ENCODE measurements at places on chromosomes 6 and 20.

DNA sequence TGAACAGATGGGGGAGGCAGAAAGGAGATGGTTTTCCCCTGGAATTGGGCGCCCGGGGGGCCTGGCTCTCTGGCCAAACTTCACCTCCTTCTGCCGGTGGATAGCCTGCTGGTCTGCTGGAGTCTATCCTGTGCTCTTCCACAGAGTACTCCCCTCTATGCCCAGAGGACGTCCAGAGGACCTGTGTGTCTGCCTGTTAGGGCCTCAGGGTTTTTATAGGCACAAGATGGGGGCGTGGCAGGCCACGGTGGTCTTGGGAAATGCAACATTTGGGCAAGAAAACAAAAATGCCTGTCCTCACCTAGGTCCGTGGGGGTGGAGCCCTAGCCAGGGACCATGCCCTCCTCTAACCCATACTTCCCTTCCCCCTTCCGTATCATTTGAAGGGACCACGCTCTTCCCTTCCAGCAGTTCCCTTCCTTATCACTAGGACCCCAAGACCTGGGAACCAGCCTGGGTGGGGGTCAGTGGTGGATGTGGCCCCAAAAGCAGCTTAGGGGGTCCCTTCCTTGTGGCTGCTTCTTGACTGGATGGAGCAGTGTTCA is 53.6 kb upstream of the ZNF337 start:
- no peak for DNase-seq

DNA sequence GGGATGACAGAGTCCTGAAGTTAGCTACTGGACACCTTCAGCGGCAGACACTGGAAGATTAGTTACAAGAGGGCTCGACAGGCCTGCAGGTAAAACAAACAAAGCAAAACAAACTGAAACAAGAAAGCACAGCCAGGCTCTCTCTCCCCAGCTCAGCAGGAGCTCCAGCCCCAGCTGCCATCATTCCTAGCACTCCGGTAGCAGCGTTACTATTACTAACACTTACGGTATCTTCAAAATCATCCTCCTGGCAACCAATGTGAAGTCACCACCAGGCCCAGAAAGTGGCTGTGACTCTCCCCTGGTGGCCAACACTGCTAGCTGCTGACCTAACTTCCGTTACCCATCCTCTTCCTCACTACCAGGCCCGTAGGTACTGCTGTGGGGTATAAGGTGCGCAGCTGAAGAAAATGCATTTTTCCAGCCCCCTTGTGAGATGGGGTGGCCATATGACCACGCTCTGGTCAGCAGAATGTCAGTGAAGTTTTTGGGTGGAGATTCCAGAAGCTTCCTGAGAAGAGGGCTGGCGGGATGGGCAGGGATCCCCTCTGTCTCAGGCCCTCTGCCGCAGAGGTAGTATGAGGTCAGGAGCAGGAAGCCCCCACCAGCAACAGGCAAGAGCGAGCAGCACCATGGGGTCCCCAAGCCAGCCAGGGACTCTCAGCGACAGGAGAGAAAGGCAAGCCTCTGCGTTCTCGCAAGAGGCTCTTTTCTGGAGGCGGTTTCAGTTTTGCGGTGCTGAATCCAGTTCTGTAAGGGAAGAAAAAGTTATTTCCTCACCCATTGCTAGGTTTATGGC is 37.4 kb upstream of the TBXT start:
- DNase-seq, result no peak

GRCh38 chr6:89269252-89269651 is 45.8 kb downstream of the GABRR2 start:
- no peak for DNase-seq

- DNase-seq, result peak; percentile 88
These were observed at the start of gene FOXC1 for GRCh38 chr6:1609648-1610496. FOXC1 (plus strand) TSS chr6:1609915; CDS start chr6:1610446, 531 bp downstream.

- DNase-seq, result no peak
These were observed 14.8 kb upstream of the VAPB start for GRCh38 chr20:58374027-58374850.

DNA sequence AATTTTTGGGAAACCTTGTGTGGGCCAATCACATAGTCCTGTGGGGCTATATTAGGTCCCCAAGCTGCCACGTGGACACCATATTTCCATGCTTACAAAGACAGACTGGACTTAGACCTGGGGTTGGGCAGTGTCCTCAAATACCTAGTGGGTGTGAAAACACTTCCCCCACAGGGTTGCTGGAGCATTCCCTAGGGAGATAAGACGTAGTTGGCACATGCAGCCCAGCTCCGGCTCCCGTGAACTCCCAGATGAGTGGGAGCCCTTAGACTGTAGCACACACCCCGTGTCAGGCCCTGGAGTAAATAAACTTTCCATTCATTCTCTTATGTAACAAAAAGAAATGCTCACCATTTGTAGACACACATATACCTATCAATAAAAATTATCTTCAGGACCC is 14.2 kb downstream of the KCNG1 start:
- no peak for DNase-seq

- peak; percentile 2 for DNase-seq
These were observed 13.8 kb upstream of the GJE1 start for GRCh38 chr6:142118925-142119324.

DNA sequence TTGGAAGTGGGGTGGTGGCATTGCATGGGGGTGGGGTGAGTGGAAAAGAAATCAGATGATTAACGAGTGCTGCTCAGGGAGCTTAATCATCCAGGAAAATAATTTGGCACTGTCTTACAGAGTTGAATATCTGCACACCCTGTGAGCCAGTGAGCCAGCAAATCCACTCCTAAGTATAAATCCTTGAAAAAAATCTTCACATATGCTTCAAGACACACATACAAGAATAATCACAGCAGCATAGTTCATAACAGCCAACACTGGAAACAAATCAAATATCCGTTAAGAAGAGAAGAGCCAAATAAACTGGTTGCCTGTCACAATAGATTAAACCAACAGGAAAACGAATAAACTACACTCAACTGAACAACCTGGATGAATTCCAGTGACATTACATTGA is 62.8 kb downstream of the SAMD3 start:
- DNase-seq, result no peak

GRCh38 chr20:34449674-34450592 is 66.3 kb upstream of the DYNLRB1 start:
- DNase-seq, result no peak

DNA sequence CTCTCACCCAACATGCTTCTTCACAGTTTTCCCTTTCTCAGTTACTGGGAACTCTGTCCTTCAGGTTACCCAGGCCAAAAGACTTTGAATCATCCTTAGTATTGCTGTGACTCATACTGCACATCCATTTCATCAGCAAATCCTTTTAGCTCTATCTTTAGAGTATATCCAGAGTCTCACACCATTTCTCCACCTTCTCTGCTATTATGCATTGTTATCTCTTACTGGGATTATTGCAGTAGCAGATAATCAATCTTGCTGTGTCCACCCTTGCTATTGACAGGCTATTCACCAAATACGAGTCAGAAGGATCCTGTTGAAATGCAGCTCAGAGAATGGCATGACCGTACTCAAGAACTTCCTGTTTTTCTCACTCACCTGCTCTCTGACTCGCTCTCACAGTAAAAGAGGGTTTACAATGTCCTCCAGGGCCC is 57.3 kb downstream of the BCKDHB start:
- DNase-seq, result peak; percentile 87

GRCh38 chr20:2578475-2579192 is 42.3 kb downstream of the TMC2 start:
- DNase-seq, result no peak

DNA sequence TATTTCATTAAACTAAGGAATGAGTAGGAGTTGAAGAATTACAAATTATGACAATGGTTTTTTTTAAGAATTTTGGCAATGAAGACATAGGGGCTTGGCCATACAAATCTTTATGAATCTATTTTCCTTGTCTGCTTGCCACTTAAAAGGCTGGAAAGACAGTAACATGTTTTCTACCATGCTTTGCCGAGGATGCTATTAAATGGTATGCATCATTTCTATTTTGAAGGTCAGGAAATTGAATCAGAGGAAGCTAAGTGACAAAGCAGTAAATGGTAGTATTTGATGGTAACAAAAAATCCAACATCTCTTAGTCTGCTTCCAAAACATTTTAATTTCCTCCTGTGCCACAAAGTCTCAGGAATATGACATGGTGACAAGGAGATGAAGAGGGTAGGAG is 287.2 kb downstream of the RFPL4B start:
- DNase-seq, result no peak

GRCh38 chr6:12952318-12952717 is 235.8 kb downstream of the PHACTR1 start:
- DNase-seq, result no peak

- DNase-seq, result peak; percentile 73
These were observed 37.2 kb downstream of the SYNJ2 start for GRCh38 chr6:158018851-158019361.

DNA sequence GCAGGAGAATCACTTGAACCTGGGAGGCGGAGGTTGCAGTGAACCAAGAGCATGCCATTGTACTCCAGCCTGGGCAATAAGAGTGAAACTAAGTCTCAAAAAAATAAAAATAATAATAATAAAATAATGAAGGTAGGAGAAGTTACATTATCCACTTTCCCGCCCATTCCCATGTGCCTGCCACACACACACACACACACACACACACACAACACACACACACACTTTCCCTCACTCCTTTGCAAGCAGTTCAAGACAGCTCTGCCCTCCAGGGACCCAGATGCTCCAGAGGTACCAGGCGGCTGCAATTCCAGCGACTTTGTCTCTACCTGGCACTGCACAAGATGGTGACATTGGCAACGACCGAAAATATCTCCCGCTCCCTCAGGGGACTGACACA is 224.8 kb upstream of the JARID2 start:
- DNase-seq, result no peak

GRCh38 chr6:122861594-122861993 is 72.5 kb downstream of the SMPDL3A start:
- no peak for DNase-seq

DNA sequence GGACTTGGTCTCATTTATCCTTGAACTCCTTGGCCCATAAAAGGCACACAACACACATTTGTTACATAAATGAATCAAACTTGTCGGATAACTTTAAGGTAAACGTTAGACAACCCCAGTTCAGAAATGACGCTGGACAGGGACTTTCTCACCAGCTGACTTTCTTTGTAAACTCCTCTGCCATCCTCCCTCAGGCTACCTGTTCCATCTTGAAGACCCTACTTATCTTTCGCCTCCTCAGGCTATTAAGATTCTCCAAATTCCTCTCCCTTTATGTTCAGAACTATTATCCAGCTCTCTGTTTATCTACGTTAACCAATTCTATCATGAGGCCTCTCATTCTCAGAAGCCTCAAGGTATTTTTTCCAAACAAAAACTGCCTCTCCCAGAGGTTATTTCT is 47.7 kb upstream of the KIF16B start:
- DNase-seq, result no peak

DNA sequence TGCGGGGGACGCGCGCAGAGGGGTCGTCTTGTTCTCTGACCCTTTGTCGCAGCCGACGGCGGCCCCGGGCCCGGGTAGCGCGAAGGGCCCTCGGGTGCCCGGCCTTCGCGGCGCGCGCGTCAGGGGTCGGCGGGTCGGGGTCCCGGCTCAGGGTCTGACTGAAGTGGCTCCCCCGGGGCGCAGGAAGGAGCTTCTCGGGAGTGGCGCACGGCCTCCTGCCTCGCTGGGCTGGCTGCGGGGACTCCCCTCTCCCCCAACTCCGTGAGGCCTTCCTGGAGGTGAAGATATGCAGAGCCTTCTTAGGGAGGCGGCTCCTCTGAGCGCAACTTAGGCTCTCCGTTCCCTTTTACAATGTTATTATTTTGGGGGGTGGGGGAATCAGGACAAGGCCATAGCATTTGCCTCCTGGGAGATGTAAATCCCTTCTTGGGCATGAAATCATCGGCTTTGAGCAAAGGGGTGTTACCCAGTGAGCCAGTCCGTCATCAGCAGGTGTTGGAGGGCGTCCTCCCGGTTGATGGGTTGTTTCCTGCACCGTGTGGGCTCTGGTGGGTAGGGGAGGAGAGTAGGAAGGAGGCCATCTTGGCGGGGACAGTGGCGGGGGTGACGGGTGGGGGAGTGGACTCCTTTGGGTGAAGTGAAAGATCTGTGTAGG is 523 bp downstream of the CDS2 start:
- DNase-seq, result peak; percentile 43

- DNase-seq, result no peak
These were observed 24.7 kb downstream of the COX4I2 start for GRCh38 chr20:31662372-31662854.

- DNase-seq, result peak; percentile 89
These were observed at the start of gene TSHZ2 for GRCh38 chr20:52972190-52972937. TSHZ2 (plus strand) TSS chr20:52972358; CDS start chr20:52973294, 936 bp downstream.

- peak; percentile 14 for DNase-seq
These were observed 434.8 kb downstream of the ADGRB3 start for GRCh38 chr6:69069881-69070280.

DNA sequence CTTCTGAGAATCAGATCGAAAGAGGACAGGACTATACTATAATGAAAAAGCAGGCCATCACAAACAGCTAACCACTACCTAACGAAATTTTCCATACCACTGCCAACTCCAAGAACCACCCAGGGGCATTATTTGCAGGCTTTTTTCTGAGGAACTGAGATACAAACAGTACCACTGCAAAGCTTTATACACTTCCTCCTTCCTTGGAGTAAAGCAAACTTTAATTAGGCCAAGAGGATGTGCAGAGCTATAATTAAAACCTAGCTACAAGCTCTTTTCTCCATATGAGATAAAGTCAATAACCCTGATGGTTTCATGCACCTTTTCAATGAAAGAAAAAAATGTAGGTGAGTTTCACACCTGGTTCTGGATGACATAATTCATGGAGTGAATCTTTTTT is 68.5 kb downstream of the ELOVL5 start:
- no peak for DNase-seq

DNA sequence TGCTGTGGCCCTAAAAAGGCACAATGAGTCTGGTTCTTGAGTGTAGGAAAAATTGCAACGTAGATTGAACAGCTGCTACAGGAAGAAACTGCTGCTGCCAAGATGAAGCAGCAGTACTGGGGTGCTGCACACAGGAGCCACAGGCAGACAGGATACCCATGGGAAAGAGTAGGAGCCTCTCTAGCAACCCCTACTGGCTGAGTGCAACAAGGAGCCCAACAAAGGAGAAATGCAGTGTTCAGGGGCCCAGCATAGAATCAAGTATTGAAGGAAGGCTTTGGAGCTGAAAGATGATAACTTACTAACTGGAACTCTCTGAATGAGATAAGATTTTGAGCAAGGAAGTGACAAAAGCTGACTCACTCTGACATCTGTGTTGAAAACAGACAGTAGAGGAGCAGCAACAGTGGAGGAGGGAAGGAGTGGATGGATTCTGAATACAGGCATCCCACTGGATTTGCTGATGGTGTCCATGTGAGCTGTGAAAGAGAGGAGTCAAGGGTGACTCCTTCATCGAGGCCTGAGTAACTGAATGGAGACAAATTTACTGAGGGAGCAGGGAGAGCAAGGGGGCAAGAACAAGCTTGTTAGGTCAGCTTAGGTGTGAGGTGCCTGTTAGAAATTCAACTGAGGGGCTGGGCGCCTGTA is 534.7 kb upstream of the JARID2 start:
- peak; percentile 93 for DNase-seq

- DNase-seq, result peak; percentile 26
These were observed 97.0 kb upstream of the PREP start for GRCh38 chr6:105499931-105500330.

GRCh38 chr6:103280417-103280816 is 1579.3 kb downstream of the HACE1 start:
- DNase-seq, result no peak

- DNase-seq, result peak; percentile 86
These were observed 165.2 kb downstream of the WDR27 start for GRCh38 chr6:169536446-169537170.

GRCh38 chr20:50594231-50594590 is 84.0 kb downstream of the PTPN1 start:
- DNase-seq, result no peak
